Activated CD4-positive, CD25-positive, alpha-beta regulatory T cell treated with anti-CD3 and anti-CD28 coated beads, Interleukin-2, amount 50 U/mL, for 72 hours (primary cell): ENCODE measurements at places on chromosomes 6 and 20.

DNA sequence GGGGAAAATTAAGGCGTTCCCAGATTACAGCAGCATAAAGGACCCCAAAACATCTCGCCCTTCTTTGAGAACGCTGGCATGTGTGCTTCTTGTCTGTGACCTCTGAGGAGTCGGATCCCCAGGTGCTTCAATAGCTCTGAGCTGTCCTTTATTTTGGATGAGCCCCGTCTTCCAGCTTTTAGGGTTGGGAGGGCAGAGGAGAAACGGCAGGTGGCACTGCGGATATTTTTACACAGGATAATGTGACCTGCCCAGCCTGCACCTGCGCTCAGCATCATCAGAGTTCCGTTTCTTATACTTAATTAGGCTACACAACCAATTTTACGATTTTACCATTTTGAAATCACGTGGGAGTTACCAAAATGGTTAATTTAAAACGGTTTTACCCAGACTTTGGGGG, 147.7 kb upstream of the RPS6KA2 start:
- DNase-seq: no peak

DNA sequence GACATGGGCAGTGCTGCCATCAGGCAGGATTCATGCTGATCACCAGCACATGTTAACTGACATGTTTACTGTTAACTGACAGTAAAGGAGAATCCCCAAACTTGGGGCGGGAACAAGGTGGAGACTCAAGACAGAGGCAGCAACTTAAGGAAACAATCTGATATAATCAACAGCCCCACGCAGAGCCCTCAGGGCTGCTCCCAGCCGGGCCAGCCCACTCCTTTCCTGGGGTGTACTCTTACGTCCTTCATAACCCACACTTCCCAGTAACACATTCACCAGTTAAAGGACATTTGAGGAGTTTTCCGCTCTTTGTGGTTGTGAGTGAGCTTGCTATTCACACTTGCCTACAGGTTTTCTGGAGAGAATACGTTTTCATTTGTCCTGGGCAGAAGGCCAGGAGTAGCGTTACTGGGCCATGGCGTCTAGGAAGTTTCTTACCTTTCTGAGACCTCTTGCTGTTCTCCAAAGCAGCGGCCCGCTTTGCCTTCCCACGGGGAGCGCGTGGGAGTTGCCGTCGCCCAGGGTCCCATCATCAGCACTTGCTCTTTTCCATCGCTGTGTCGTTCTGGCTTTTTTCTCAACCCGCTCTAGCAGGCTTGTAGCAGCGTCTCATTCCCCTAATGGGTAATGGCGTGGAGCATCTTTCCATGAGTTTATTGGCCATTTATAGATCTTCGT, 56.4 kb downstream of the FOXF2 start:
- no peak for DNase-seq

DNA sequence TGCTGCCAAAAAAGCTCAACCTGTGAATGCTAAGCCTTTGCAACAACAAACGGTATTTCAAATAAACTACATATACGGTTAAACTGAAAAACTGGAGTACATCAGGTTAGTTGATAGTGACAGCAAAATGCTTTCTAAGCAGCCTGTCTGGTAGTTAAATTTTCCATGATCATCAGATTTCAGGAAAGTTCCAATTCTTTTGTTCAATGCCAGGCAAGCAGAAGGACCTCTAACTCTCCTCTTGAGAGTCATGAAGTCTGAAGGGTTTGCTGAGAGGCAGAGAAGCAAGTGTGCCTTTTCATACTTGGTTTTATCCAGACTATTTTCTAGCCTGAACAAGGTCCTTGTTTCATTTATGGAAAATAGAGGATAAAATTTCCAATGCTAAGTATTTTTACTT, 4.5 kb downstream of the FLRT3 start:
- DNase-seq: no peak

DNA sequence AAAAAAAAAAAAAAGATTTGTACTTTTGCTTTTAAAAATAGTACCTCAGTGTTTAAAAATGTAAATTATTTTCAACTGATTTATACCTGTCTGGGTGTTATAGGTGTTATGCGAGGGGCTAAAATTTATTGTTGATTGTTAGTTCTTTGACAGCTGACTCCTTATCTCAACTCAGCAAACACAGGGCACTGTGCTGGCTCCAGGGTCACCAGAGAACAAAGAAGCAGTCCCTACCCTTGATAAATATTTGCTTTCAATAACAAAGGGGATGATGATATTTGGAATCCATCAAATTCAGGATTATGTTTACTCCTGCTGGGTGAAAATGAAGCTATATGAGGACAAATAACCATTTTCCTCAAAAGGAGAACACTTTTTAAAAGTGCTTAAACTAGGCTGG, 34.2 kb upstream of the KAT14 start:
- no peak for DNase-seq

GRCh38 chr6:144899161-144899560, 614.0 kb downstream of the UTRN start:
- DNase-seq: no peak
